ENCODE measurements at places on chromosomes 3 and 15. TPM values are rescaled to one million over a fixed set of nuclear protein-coding genes. Genes with fewer than 3 reads are reported as not detected.

Gene PLA2G4B
- total RNA-seq: 2.2 TPM

Gene ERC2
- 0.30 TPM for total RNA-seq

Gene CHAC1
- 20.9 TPM for total RNA-seq

Gene HRG
- total RNA-seq: not detected

DNA sequence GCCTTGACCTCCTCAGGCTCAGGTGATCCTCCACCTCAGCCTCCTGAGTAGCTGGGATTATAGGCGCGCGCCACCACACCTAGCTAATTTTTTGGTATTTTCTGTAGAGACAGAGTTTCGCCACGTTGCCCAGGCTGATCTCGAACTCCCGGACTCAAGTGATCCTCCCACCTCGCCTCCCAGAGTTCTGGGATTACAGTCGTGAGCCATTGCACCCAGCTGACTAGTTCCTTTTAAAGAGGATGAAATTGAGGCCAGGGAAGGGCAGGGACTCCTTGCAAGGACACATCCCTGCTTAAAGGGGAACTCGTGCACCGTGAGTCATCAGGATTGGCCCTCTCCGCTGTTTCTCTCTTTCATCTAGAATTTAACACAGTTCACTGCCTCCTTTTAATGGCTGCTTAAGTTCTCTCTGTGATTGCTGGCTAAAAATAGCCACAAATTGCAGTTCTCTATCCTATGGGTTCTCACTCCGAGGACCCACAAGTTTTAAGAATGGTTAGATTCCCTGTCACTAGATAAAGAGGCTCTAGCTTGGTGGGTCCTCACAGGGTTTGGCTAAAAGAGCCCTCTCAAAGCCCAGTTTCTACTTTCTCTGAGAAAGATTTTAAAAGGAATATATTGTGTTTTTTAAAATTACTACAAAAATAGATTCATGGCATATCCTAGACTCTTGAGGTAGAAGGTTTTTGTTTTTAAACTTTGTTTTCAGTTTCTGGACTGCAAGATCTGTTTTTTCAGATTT lies 1.4 kb downstream of the CRTAP start:
- DNase-seq: peak; percentile 69

DNA sequence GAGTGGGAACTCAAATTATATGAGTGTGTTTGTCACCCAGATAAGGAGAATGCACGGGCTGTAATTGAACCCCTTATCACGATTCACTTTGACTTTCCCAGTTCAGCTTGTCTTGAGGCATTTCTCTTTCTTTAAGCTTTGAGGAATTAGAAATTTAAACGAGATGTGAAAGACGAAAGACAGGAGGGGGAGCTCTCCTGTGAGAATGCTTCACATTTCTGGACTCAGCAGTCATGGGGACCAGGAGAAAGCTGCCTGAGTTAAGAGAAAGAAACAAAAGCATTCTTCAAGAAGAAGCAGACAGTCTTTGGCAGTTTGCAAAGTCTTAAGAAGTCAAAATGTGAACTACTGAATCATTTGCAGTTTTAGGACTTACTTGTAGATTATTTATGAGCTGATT lies 205.6 kb downstream of the NECTIN3 start:
- no peak for DNase-seq

- DNase-seq: no peak
These were observed 22.7 kb downstream of the DHX36 start for GRCh38 chr3:154301561-154301960.

DNA sequence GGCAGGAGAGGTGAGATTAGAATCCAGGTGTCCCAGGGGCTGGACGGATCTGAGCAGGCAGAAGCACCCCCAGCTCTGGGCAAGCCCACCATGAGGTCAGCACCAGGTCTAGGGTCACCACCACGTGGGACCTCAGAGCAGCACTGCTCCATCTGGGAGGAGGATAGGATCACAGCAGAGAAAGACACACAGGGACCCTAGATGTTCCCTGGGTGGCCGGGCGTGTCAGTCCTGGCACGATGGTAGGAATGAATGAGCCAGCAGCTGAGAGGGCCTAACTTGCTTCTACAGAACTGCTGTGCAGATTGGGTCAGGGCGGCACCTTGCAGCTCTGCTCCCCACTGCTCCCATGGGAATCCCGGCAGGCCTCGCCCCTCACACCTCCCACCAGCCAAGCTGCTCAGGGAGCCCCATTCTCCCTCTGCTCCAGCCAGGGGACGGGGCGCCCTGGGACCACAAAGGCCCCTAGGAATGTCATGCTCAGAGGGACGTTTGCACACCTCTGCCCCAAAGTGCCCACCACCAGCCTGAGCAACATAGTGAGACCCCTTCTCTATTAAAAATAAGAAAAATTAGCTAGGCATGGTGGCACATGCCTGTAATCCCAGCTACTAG lies 66.3 kb downstream of the ZNF445 start:
- no peak for DNase-seq

DNA sequence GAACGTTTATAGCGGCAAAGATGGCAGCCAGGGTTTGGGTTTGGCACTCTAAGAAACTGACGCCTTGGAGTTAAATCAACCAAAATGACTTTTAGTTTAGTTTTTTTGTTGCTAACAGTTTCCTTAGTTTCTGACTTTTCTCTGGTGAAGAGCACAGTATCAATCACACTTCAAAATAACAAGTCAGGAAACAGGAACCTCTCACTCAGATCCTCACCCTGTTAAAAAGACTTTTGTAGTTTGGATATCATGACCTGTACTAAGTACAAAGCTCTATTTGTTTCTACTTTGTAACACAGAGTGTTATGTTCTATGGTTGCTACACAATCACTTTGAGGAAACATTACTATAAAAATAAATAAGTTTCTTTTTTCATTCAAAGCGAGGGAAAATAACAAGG lies 51.1 kb downstream of the ATP10A start:
- no peak for DNase-seq

DNA sequence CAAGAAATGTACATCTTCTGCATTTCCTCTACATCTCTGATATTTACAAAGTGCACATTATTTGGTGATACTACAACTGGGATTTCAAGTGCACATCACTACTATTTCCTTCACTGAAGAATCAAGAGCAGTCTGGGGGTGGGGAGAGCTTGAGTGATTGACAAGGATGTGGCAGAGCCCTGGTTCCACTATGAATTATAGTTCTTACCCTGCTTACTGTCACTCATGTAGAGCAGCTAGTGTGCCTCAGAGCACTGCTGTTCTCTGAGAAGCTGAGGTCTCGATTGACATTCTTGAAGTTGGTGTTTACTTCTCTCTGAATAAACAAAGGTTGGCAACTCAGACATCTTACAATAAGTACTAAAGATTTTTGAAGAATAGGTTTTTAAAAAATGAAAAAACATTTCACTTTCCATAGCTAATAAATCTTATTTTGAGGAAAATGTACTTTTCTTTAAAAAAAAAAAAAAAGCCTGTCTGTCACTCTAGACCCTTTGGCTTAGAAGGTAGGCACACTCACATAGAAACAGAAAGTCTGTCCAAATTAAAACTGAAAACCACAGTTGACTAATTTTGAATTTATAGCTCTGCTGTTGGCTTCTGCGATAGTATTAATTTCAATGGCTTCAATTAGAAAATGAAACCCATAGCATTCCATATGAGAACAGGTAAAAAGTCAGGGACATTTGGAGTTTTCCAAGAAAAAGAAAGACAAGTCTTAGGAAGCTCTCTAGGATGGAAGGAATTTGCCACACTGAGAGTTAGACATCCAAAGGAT lies 5.6 kb downstream of the GREM1 start:
- DNase-seq: no peak

DNA sequence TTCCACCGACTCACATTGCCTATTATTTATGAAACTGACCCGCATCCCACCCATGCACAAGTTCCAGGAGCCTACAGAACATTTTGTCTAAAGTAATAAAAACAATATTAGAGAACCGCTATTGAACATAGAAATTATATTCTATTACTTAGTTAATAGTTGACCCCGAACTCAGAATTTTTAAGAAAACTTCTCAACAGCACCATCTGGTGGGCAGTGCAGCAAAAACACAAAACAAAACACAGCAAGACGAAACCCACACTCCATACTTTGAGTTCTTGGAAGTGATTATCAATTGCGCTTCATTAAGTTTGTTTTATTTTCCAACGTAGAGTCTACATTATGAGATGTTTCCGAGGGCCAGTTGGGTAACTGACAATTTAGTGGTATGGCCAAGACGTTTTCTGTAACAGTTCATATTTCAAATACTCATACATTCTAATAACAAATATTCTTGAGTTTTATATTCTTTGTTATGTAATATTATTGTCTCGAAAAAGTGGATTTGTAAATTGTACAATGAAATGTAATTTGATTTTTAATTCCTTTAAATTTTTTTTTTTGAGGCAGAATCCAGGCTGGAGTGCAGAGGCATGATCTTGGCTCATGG lies 24.0 kb upstream of the C3orf70 start:
- peak; percentile 68 for DNase-seq

- no peak for DNase-seq
These were observed 20.8 kb upstream of the NXPE3 start for GRCh38 chr3:101758224-101758623.

DNA sequence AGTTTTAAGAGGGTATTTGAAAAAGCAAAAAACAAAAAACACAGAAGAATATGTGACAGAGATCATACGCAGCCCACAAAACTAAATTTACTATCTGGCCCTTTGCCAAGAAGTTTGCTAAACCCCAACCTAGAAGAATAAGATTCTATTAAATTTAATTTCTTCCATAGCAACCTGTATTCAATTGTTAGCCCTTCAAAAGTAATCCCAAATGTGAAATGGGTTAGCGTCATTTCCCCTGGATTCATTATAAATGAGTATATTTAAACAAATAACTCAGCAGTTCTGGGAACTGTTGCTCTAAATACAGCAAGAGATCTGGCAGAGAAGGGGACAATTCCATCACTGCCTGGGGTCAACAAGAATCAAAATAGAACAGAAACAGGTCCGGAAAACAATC lies 56.8 kb downstream of the CERS3 start:
- DNase-seq: no peak

GRCh38 chr15:62920682-62921502 lies 121.7 kb upstream of the TPM1 start:
- DNase-seq: no peak

DNA sequence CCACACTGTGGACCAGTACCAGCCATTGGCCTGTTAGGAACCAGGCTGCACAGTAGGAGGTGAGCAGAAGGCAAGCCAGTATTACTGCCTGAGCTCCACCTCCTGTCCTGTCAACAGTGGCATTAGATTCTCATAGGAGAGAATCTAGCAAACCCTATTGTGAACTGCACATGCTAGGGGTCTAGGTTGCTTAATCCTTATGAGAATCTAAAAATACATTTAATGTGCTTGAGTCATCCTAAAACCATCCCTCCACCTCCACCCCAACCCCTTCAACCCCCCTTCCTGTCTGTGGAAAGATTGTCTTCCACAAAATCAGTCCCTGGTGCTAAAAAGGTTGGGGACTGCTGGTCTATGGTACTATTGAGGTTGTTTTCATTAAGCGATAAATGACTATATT lies 49.3 kb upstream of the KCNAB1 start:
- DNase-seq: no peak

- DNase-seq: no peak
These were observed 23.0 kb downstream of the CP start for GRCh38 chr3:149198611-149199010.

GRCh38 chr3:8112587-8112986 lies 389.0 kb upstream of the LMCD1 start:
- no peak for DNase-seq

DNA sequence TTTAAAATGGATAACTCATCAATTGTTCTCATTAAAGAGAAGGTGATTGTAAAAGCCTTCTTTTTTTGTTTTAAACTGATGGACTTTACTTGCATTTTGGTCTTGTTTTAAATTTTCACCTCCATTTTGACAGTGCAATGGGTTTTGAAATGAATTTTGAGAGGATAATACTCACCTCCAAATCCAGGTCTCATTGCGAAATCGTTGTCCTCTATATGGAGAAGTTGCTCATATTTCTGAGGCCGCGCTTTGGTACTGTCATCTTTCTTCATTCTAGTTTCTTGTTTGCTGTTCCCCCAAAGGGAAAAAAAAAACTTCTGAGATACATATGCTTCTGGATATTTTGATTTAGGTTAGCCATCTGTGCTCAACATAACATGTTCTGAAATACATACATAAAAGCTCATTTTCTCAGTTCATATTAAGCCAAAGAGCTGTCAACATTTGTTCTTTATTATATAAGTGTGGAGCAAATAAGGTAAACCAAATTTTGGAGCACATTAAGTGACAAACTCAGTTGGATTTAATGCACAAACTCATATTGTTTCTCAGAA lies 9.6 kb downstream of the GABRR3 start:
- no peak for DNase-seq

- peak; percentile 99 for DNase-seq
These were observed at the start of gene PKM for GRCh38 chr15:72231066-72231832. TSS of gene PKM (minus strand) at chr15:72231190. CDS start at chr15:72219097, 12,093 bp downstream.

DNA sequence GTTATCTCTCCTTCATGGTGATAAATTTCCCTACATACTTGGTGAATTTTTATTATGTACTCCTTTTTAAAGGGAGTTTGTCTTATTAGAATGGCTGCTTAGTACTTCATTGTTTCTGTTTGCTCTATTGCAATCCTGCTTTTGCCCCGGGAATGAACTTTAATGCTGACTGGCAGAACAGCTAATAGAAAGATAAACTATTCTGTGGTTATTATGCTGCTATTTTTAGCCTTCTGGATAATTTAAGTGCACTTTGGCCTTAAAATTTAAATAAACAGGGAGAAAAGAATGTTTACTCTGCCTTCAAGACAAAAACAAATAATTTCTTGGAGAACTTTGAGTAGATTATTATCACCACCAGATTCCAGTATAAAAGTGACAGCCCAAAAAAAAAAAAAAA lies 413.8 kb upstream of the CCDC54 start:
- DNase-seq: no peak

DNA sequence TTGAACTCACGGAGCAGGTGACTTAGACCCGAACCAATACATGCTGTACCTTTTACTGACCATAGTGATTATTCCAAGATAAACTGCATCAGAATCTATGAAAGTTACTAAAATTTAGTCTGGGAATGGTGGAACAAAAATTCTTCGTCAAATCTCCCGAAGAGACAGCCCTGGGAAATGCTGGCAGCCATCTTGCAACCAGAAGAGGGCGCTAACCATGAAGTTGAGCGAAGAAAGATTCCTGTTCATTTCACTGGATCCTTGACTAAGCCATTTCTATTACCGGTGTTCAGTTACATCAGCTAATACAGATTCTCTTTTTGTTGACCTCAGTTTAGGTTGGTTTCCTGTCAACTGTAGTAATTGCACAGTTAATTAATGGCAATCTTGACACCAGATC lies 199.6 kb downstream of the SLC9A9 start:
- no peak for DNase-seq

- DNase-seq: no peak
These were observed 30.0 kb downstream of the MB21D2 start for GRCh38 chr3:192887701-192888100.
